ENCODE measurements at places on chromosomes 6 and 20.
A peak's percentile ranks its signal among the peaks of the same experiment; 100 is the strongest.

DNA sequence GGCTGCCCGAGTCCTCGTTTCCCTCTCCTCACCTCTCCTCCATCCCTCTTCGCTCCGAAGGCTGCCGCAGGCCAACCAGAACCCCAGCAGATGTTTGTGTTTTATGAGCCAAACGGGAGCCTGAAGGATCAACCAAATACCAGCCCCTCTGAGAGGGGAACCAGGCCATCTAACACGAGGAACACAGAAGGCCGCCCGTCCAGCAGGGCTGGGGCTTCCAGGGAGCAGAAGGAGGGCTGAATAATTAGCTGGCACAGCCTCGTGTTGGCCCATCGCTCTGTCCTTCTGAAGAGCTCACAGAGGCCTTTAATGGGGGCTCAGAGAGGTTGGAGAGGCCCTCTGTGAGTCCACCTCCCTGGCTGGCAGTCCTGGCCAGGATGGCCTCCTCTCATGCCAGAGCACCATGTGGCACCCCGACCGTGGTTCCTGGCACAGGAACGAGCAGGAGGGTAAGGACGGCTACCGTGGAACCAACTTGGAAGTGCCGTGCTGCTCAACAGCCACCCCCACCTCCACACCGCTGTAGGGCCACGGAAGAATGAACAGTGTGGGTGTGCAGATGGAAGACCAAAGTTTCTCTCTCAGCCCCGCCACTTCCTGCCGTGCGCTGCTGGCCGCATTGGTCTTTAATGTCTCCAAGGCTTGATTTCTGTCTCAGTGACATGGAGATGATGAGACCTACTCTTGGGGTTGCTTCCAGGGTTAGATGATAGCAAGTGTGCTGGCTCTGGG is 155.2 kb downstream of the SCML4 start:
- DNase-seq: no peak

DNA sequence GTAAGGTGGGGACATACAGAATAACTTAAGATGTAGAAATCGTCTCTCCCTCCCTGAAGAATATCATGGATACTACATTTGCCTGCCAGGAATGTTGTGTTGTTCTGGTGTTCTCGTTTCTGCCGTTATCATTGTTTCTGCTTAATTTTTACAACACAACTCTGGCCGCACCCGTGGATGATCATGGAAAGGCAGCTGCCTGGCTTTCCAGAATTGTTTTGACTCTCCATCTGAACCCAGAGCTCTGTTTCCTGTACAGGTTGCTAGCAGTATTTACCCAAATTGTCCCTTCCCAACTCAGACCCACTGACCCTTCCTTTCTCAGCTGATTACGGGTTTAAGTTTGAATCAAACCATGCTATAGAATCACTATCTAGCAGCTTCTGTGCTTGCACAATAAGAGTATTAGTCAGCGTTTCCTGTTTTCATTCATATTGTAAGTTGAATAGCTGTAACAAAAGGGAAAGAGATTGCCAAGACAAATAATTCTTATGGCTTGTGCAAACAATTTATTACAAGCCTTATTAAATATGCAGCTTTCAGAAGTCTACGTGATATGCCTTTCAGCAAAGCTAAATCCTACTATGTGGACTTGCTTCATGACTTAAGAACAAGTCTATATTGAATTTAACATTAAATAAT is 139.0 kb downstream of the MTHFD1L start:
- DNase-seq: peak; percentile 89

DNA sequence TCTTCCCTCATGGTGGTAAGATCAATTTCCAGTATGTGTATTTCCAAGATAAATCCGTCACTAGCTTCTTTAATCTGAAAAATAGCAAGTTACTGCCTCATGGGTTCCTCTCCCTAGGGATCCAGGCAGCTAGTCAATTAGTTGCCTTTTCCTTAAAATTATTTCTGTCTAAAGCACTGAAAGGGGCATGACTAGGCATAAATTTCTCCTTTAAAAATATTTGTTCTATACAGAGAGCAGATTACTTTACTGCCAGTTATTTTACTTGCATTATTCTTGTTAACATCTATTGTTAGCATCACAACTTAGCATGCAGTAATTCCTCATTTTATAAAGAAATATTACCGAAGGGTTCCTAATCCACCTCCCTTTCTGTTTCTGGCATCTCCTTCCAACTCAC is 1.4 kb downstream of the MTCL3 start:
- no peak for DNase-seq

GRCh38 chr6:26743157-26743821 is 83.7 kb upstream of the ZNF322 start:
- DNase-seq: peak; percentile 69

DNA sequence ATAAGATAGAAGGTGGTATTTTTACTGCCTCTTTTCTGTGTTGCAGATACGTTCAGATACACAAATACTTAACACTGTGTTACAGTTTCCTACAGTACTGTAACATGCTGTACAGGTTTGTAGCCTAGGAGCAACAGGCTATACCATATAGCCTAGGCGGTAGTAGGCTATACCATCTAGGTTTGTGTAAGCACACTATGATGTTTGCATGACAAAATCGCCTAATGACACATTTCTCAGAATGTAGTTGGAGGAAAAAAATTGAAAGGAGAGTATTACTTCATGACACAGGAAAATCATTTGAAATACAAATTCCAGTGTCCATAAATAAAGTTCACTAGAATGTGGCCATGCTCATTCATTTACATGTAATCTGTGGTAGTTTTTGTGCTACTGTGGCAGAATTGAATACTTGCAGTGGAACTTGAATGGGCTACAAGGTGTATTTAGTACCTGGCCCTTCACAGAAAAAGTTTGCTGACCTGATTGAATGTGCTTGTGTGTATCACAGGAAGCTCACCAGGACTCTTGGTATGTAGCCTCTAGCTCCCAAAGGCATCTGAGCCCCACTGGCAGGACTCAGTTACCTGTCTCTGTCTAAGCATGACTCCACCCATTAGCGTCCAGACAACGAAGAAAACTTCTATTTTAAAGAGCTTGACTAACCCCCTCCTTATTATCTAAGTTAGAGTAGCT is 18.8 kb downstream of the TOP1 start:
- peak; percentile 82 for DNase-seq

DNA sequence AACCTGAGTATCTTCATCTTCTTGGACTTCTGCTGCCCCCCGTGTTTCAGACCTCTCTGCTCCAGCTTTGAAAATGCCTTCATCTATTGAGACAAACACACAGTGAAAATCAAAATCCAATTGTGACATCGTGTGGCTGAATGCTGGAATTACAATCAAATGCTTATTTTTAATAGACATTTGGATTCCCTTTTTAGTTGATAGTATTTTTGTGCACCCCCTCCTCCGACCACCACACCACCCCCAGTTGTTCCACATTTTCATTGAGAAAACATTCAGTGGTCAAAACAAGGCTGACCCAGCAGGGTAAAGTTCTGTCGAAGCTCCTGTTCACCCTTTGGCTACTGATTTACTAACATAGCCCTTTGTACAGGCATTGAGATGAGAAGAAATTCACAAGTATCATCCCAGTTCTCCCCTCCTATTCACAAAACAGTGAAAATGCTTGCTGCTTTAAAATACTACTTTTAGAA is 79.0 kb downstream of the NRSN1 start:
- peak; percentile 41 for DNase-seq

GRCh38 chr20:1818895-1819294 is 76.3 kb upstream of the SIRPA start:
- DNase-seq: no peak

DNA sequence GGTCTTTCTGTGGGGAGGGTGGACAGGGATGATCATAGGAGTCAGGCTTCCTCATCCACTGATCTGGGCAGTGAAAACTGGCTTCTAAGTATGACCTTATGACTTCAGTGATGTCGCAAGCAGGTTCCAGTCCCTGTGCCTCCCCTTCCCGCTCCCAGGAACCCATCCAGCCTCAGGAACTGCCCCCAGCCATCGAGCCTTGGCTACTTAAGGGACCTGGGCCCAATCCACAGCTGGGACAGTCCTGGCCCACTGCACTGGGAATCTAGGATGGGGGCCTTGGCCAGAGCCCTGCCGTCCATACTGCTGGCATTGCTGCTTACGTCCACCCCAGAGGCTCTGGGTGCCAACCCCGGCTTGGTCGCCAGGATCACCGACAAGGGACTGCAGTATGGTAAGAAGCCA is at the start of gene LBP:
Gene LBP (plus strand): TSS at position 236 of the 405 bp plus-strand sequence. CDS start 35 bp downstream, at position 271.
- no peak for DNase-seq

DNA sequence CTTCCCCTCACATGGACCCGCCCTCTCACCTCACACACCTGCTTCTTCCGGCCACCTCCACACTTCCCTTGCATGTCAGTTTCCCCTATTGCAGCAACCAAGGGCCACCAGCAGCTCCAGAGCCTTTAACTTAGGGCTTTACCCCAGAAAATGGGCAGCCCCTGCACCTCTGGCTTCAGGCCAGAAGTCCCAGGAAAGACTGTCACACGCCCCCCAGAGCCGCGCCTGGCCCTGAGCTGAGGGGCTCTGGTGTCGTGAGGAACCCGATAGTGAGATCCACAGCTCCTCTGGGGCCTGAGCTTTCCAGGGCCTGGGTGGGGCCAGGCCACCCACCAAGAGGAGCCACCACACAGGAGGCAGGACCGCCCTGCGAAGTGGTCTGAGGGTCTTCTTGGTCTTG is 182.4 kb downstream of the DLL1 start:
- no peak for DNase-seq

DNA sequence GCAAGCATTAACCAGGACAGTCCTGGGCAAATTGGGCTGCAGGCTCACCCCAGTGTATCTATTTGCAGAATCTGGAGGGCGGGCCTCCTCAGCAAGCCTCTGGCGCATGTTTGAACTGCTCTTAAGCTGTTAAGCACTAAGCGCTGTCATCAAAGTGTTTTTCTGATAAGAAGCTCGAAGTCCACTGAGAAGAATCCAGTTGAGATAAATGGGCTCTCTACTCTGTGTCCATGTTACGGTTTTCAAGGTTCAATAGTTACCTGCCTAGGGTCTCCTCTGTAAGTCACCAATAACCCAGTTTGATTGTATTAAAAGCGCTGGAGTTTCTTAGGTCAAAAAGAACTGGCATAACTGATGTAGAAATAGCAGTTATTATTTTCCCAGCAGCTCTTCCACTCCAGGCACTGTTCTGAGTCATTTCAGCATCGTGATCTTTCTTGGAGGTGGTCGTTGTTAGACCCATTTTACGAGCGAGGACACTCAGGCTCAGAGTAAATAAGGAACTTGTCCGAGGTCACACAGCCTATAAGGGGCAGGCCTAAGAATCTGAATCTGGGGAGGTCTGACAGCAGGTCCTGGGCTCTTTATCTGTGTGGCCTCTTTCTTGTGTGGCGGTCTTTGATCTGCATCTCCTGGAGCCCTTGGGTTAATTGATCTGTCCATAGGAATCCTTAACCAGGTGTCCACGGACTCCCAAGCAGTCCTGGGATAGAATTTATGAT is 207.4 kb upstream of the ZNF217 start:
- DNase-seq: no peak

DNA sequence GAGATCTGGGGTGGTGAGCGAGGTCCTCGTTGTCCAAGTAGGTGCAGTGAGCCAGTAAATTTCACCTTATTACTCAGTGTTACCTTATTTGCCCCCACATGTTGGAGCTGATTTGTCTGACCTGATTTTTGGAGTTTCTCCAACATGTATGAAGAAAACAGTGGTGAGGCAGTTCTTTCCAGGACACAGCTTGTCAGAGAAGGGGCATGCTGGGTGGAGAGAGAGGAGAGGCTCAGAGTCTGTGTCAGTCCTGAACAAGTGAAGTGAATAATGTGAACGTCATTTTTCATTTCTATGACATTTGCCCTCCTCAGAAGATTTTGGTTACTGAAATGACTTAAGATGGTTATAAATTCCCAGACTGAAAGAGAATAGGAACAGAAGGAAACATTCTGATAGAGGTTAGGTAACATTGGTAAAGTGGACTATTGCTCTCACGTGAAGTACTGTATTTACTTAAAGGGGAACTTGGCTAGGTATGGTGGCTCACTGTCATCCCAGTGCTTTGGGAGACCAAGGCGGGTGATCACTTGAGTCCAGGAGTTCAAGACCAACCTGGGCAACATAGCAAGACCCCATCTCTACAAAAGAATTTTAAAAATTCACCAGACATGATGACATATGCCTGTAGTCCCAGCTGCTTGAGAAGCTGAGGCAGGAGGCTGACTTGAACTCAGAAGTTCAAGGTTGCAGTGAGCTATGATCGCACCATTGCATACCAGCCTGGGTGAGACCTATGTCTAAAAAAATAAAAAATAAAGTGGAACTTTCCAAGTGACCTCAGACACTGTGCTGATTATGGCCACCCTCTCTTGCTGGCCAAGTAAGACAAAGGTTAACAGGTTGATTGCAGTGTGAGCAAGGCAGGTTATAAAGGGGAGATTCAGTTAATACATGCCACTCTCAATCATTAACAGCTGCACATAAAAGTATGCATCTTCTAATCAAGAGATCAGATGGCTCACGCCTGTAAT is 184.3 kb downstream of the EDN1 start:
- peak; percentile 98 for DNase-seq

DNA sequence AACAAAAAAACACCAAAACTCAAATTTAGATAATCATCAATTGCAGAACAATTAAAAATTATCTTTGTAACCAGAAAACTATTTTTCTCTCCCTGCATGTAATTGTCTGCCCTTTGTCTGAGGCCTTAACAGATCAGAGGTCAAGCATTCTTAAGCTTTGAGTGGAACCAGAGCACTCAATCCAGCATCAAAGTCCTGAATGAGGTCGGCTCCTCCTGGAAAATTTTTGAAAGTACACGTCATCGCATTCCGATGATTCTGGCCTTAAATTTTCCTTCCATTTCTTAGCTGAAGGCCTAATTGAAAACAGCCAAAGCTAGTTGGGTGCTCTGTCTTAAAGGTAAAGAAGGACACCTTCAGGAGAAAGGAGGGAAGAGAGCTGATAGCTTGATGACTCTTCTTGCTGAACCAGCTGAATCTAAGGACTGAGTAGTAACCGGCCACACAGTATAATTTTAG is 510.2 kb upstream of the SULF2 start:
- DNase-seq: peak; percentile 89

Data from epithelial cell of esophagus (primary cell).